A549 (cell line): ENCODE measurements at places on chromosomes 13 and 19.

- no peak for DNase-seq
Measured at GRCh38 chr19:21617740-21618339, 112.4 kb downstream of the ZNF429 start.

GRCh38 chr19:54731191-54731590, 6.9 kb downstream of the KIR3DL3 start:
- DNase-seq: no peak

GRCh38 chr13:54077569-54077968, 1049.0 kb downstream of the OLFM4 start:
- no peak for DNase-seq

GRCh38 chr19:38845374-38846024, 4.3 kb downstream of the HNRNPL start:
- DNase-seq: no peak

- DNase-seq: no peak
Measured at GRCh38 chr19:32866564-32867265, 2.9 kb downstream of the SLC7A9 start.

GRCh38 chr19:2391118-2391725, 31.2 kb downstream of the TMPRSS9 start:
- DNase-seq: peak; percentile 79

DNA sequence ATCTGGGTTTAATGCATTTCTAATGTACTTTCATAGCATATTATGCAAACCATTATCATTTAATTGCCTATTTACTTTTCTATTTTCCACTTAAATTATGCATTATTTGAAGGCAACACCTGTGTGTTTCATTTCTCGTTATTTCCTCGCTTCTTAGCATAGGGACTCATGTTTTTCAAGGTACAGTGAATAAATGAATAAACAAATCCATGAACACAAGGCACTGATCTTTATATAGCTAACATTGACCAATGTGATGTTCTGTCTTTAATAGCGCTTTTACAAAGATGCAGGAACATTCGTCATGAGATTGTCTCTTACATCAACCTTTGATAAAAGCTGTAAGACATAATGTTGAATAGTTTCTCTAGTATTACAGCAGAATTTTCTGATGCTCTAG, 121.2 kb downstream of the B3GLCT start:
- DNase-seq: no peak

GRCh38 chr13:107678075-107678689, 537.2 kb downstream of the LIG4 start:
- no peak for DNase-seq

- no peak for DNase-seq
Measured at GRCh38 chr13:21364916-21365315, 94.2 kb downstream of the ZDHHC20 start.

DNA sequence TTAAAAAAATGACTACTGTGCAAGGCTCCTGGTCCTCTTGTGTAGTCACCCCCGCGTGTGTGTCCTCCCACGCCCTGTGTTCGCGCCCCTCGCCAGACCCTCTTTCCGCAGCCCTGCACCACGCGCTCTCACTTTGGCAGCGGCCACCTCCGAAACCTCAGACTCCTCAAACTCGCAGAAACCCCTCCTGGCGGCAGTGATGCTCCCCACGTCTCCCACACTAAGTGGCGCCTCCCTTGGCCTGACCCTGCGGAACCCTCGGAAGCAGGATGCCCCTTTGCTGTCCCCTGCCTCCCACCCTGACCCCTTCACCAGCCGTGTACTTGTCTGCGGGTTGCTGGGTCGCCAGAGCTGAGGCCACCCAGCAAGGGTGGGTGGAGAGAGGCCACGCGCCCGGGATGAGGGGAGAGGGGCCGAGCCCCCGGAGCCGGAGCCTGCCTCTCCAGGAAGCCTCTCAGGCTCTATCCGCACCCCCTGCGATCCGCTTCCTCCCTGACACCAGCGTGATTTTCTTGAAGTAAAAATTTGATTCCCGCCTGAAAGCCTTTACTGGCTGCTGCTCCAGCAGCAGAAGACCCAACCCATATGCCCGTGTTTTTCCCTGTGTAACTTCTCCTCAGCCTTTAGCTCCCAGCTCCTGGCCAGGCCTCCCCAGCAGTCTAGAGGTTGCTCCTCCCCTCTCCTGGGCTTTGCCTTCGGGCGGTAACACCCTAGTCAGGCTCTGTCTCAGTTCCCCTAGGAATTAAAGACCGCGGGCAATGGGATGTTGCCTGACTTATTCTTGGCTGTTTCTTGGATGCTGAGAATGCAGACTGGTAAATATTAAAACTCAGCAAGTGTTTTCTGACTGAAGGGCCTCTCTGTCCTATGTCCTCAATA, 55.2 kb downstream of the MIPEP start:
- DNase-seq: no peak

- no peak for DNase-seq
Measured at GRCh38 chr13:110610955-110611595, 4.3 kb upstream of the NAXD start.

DNA sequence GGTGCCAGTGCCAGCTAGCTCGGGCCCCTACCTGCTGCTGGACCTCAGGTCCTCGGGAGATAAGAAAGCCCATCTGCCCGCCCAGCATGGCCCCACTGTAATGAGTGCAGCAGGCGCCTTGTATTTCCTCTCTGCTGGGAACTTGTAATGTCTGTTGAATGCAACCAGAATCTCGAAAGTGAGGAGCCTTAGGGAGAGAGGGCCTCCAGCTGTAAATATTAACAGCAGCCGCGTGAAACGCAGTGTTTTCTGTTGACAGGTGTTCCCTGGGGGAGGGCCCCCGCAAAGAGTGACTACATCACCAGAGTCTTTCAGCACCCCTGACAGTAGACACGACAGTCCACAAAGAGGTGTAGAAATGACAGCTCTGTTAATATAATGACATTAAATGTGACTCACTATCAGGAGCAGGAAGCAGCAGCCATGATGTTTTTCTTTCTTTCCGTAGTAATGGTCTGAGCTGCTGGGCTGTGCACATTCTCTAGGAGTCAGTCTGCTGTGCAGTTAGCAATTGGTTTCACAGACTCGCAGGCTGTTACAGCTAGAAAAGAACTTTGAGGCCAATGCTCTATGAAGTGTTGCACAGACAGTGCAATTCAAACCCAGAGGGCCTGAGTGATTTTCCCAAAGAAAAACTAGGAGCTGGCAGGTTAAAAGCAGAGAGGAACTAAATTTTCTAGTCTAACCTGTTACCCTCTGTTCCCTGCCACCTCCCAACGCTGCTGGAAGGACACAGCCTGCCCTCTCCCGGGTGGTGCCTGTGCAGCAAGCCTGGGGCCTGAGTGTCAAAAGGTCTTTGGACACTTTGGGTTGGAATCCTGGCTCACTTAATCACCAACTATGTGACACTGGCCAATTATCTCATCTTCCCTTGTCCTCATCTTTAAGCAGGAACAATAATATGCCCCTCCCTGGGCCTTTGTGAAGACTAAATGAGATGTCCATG, 58.6 kb upstream of the WASF3 start:
- no peak for DNase-seq

DNA sequence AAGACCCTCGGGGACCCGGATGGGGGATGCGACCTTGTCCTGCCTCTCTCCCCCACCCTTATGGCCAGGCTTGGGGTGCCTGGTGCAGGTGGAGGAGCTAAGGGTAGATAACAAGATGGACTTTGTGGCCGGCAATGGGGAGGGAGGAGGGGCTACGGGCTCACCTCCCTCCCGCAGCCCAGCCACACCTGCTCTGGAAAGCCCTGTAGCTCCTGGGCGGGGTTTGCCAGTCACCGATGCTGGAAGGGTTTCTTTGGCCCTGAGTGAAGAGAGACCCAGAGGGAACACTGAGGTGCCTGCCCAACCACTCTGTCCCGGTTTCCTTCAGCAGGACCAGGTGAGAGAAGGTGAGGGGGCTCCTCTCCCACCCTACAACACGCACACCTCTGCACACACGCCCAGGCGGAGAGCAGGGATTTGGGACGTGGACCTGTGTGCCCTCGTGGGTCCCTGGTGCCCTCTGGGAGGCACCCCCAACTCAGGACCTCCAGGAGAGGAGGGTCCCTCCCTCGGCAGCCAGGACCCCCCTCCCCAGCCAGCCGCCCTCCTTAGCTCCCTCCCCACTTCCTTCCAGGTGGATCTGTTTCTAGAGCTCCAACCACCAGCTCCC, at the start of gene FUT2:
TSS of gene FUT2 (plus strand) at position 229 of the 610 bp plus-strand sequence. CDS start 6,986 bp downstream, outside the sequence.
- no peak for DNase-seq

DNA sequence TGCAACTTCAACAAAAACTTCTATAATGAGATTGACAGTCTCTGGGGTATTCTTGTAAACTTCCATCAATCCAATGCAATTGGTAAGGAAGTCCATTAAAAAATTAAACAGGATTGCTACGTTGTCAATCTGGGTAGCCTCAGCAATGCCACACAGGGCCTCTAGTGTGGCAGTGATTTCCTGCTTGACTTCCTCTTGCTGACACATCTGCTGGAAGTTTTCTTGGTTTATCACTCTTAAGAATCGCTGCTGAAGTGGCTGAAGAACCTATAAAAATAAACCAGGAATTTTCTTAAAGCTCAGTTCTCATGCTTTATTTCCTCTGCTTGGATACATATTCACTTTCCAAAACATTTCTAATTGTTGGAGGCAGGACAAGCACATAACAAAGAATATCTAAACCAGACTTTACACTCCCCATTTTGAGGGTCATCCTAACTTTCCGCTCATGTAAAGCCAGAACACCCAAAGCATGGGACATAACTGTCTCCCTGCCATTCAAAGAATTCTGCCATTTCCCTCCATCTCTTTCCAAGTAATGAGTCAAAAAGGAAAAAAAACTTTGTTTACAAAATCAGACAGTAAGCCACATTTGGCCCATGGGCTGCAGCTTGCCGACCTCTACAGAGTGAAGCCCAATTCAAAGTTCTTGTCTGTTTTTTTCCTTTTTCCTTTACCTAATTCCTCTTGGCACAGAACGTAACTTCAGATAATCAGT, 23.2 kb upstream of the EEF1AKMT1 start:
- no peak for DNase-seq

DNA sequence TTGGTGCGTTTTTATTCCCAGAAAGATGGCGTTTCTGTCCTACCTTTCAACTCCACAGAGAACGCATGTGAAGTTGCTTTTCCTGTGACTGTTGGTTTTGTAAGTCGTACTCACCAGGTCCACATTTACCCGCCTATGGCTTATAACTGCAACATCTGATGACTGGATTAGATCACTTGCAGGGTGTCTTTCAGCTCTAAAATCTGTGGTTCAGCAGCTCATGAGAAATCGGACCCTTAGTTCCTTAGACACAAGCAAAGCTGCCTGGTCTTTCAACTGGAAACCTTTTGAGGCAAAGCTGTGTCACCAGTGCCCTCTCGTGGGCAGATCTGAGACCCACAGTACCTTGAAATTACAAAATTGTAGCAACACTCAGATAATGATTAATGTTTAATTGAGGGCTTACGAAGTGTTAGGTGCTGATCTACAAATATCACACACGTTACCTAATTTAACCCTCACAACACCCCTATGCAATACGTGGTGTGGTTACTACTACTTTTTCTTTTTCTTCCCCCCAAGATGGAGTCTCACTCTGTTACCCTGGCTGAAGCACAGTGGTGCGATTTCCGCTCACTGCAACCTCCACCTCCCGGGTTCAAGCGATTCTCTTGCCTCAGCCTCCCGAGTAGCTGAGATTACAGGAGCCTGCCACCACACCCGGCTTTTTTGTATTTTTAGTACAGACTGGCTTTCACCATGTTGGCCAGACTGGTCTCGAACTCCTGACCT, 65.4 kb downstream of the RUBCNL start:
- DNase-seq: peak; percentile 38

GRCh38 chr13:19681517-19681916, 48.1 kb downstream of the MPHOSPH8 start:
- DNase-seq: no peak

GRCh38 chr13:112792511-112792910, 102.7 kb downstream of the ATP11A start:
- no peak for DNase-seq

GRCh38 chr13:74768521-74769085, 634.4 kb upstream of the KLF12 start:
- no peak for DNase-seq

- DNase-seq: no peak
Measured at GRCh38 chr13:113561417-113562084, 23.0 kb upstream of the TFDP1 start.

DNA sequence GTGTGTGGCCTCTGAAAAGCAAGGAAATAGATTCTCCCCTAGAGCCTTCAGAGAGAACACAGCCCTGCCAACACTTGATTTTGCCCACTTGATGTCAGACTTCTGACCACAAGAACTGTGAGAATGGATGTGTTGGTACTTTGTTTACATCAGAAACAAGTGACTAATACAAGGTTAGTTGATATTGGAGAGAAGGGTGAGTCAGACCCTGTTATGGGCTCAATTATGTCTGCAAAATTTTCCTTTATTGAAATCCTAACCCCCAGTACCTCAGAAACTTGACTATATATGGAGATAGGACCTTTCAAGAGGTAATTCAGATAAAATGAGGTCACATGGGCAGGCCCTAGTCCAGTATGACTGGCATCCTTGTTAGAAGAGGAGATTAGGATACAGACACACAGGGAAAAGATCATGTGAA, 226.7 kb downstream of the RFC3 start:
- DNase-seq: peak; percentile 75

GRCh38 chr19:58355908-58356765, 2.8 kb upstream of the A1BG start:
- no peak for DNase-seq

- no peak for DNase-seq
Measured at GRCh38 chr19:3465552-3465951, 14.8 kb downstream of the SMIM24 start.

DNA sequence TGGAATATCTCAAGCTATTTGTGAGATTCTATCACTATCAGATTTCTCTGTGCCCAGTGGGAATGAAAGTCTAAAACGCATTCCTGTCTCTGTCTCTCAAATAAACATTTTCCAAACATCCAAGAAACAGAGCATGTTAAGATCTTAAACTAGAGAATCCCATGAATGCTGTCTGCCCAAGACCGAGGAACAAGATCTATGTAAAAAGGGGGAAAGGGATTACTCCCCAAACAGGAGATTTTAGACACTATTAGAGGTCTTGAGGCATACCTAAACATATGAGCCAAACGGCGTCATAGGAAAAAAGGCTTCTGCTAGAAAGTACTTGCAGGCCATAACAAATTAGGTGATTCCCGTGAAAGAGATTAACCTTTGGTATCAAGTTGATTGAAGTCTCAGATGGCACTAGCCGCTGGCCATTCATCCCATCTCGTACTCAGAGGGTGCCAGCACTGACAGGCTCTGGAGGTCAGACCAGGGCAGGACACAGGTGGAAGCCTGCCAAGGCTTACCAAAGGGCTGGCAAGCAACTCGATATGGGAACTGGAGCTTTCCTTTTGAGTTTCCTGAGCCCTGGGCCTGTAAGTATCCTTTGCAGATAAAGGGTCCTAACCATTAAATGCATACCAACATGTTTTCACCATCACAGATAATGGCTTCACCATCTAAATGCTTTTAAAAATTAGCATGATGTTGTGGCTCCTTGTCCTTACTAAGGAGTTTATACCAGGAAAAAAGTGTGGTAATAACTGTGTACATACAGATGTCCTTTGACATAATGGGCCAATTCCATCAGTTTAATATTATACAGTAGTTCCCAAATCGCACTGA, 225.2 kb downstream of the FOXO1 start:
- no peak for DNase-seq

GRCh38 chr13:52936806-52937205, 88.4 kb upstream of the PCDH8 start:
- DNase-seq: no peak

- DNase-seq: no peak
Measured at GRCh38 chr13:110746438-110746837, 32.9 kb downstream of the ING1 start.
